ENCODE measurements at places on chromosomes 5 and 9. TPM values are rescaled to one million over a fixed set of nuclear protein-coding genes. Genes with fewer than 3 reads are reported as not detected.
A peak's percentile ranks its signal among the peaks of the same experiment; 100 is the strongest.

GRCh38 chr9:134459164-134459563, 132.9 kb downstream of the RXRA start:
- DNase-seq, result no peak

DNA sequence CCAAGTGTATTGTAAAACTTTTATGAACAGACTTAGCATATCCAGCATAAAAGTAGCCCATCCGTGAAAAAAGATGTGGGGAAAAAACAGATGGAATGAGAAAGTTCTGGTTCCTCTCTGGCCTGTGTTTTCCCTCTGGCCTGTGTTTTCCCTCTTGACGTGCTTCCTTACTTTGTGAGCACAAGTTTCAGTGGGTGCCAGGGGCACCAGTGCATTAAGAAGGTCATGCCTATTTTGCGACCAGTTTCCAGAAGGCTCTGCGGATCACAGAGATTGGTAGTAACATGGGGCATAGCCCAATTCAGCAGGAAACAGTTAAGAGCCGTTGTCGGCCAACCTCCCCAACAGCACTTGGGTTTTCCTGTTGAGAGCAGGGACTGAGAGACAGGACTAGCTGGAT, 43.7 kb downstream of the IQGAP2 start:
- no peak for DNase-seq

DNA sequence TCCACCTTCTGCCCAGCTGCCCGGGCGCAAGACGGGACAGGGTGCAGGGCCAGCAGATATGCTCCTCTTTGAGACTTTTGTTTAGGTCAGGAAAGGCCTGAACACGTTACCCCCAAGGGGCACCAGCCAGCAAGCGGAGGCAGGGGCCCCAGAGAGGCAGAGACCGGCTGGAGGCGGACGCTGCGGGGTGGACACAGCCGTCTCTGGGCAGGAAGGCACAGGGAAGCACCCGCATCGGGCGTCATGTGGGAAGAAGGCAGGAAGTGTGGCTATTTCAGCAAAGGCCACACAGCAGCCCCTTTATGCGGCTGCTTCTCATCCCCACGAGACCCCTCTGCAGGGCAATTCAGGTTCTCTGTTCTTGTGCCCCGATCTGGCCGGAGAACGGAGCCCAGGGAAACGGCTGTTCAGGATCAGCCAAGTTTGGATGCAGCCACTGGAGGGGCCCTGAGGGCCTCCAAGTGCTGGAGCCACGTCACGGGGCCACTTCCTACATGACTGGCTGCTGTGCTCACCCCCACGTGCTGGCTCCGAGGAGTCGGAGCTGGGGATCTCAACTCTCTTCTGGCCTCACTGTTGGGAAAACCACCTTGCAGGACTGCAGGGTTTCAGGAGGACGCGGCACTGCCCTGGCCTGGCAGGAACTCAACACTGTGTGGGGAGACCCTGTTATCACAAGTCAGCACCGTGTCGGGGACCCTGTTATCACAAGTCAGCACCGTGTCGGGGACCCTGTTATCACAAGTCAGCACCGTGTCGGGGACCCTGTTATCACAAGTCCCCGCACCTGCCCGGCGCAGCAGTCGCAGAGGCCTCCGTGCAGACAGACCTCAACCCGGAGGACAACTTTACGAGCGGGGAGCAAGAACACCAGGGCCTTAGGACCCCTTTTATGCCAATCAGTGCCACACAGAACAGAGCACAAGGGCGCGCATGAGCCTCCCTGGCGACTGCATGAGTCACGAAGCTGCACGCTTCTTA, 44.4 kb downstream of the SLC12A7 start:
- no peak for DNase-seq

- no peak for DNase-seq
Measured at GRCh38 chr5:97224112-97224750, 41.2 kb upstream of the RIOK2 start.

DNA sequence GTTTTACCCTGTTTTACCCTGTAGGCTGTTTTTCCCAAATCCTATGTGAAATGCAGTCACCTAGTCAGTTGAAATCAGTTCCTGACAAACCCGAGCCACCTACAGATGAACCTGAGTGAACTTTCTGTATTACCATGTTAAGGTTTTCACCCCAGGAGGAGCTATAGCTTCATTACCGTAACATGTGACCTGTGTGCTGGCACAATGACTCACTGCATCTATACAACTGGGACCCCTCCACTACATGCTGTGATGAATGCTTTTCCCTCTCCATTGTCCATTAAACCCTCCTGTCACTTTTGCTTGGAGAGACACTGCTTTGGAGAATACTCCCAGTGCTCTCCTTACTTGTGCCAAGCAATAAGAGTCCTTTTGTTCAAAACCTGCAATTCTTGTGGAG, 1974.8 kb downstream of the EFNA5 start:
- no peak for DNase-seq

GRCh38 chr9:76519075-76519835, 60.3 kb downstream of the GCNT1 start:
- no peak for DNase-seq

- DNase-seq, result no peak
Measured at GRCh38 chr5:80804332-80804731, 149.5 kb upstream of the DHFR start.

DNA sequence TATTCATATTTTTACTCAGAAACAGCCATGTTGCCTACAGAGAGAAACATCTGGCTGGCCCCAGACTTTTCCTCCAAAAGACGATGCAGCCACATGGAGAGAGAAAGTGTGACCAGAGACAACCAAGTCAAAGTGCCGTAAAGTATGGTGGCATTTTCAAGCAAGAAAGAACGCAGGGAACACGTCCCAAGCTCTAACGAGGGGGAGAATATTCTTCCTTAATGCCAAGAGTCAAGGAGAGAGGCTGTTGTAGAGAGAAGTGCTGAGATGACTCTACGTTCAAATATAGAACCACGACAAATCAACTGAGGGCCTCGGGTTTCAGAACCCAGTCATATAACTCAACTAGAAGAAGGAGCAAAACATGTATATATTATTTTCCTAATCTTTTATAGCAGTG, 55.9 kb downstream of the FNBP1 start:
- DNase-seq, result no peak

DNA sequence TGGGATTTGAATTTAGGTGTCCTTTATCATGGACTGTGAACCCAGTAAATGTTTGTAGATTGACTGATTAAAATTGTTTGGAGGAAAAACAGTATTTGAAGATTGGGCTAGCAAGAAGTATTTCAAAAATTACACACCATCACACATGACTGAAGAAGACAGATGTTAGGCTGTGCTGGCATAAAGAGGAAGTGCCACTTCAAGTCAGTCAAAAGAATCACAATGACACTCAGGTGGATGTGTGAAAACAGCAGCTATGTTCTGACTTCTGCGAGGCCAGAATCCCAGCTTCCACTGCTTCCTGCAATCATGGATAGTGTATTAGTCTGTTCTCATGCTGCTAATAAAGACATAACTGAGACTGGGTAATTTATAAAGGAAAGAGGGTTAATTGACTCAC, 393.3 kb downstream of the DMRT2 start:
- DNase-seq, result no peak

- DNase-seq, result no peak
Measured at GRCh38 chr9:93238953-93239925, 55.3 kb downstream of the WNK2 start.

GRCh38 chr5:150562832-150563231, 54.9 kb downstream of the NDST1 start:
- no peak for DNase-seq

DNA sequence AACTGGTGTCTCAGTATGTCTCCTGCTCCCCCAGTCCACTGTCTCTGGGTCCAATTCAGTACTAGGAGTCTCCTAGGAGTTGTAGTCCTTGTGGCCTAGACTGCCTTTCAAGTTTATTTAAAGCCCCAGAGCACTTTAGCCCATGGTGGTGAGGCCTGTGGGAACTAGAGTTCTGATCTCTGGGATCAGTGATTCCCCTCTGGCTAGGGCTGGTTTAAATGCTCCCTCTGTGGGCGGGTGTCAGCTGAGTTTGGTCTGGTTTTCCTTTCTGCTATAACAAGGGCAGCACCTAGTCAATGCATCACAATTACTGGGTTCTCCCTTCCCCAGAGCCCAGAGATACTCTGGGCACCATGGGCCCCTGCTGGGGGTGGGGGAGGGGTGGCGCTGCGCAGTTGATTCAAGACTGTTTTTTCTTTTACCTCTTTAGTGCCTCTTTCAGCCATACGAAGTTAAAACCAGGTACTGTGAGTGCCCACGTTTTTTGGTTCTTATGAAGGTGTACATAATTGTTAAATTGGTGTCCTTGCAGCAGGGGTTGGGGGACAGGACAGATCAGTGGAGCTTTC, 9.3 kb upstream of the SLC36A3 start:
- no peak for DNase-seq

- DNase-seq, result no peak
Measured at GRCh38 chr5:136192015-136192525, 892 bp downstream of the SMIM32 start.

GRCh38 chr9:18379073-18379811, 94.7 kb upstream of the ADAMTSL1 start:
- DNase-seq, result peak; percentile 82

DNA sequence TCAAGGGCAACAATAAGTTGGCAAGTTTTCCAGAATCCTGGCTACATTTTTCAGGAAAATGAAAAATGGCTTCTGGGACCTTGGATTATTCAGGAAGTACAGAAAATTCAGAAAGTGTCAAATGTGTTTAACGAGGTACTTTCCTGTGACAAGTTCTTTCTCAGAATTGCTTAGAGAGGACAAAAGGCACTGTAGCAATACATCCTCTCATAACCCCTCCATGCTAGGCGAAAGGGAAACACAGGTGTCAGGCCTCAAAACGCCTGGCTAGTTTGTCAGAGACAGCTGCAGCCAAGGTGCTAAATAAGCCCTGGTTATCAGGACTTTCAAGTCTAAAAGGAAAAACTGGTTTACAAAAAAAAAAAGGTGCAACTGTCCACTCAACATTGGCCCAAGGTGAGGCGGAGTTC, 115.2 kb downstream of the GNAQ start:
- no peak for DNase-seq

- no peak for DNase-seq
Measured at GRCh38 chr5:115840873-115841272, 492 bp downstream of the ATG12 start.

DNA sequence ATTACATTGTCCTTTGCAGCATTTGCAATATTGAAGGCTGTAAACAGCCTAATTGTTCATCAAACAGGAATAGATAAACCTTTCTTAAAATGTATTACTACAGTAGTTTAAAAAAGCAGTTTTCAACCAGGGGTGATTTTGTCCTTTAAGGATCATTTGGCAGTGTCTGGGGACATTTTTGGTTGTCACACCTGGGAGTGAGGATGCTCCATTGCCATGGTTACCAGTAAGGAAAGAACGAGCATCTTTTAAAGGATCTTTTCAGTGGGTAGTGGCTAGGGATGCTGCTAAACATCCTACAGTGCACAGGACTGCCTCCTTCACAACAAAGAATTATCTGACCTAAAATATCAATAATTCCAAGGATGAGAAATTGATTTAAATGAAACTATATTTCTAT, 596.3 kb downstream of the HINT1 start:
- DNase-seq, result no peak

DNA sequence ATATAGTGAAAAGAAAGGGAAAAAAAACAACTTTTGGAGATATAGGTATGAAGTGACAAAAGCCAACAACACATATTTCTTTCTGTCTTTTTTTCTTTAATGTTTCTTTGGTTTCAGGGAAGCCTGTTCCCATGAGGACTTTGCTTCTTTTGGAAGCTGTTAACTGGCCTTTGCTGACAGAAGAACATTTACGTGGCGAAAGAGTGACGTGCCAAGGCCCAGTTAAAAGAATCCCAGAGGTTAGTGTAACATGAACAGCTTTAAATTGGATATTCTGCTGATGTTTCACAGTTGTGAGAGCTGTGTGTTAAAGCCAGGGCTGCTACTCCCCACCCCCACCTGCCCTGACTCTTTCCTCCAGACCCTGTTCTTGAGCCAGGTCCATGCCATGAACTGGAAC, 275.9 kb downstream of the CRB2 start:
- DNase-seq, result no peak

GRCh38 chr5:114419959-114420358, 58.1 kb downstream of the KCNN2 start:
- DNase-seq, result peak; percentile 59

- DNase-seq, result no peak
Measured at GRCh38 chr5:89932771-89933181, 476.8 kb downstream of the CETN3 start.

- peak; percentile 13 for DNase-seq
Measured at GRCh38 chr9:123349691-123350480, 6.1 kb upstream of the CRB2 start.

GRCh38 chr5:73129143-73129542, 8.8 kb downstream of the TMEM171 start:
- DNase-seq, result no peak

DNA sequence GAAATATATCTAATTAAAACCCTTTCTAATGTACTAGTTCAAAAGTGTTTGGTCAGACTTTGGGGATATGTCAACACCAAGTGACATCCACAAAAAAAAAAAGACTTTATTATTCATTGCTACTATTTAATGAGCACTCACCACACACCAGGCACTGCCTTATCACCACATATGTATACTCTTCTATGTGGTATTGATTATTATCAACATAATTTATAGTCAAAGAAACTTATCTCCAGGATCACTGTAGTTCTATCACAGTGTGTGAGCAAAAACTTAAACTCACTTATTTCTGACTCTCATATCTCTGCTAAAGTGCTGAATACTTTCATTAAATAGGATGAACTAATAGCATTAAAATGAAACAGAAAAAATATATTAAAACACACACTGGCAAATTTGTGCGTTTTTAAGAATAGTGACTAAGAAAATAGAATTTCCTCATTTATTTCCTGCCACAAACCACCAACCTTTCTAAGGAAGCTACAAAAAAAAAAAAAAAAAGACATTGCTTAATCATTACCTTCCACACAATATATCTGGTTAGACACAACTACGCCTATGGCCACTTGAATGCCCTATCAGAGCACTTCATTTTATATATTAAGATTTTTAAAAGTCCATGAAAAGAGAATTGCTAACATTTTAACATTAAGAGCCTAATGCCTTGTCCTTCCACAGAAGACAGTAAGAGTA, 12.8 kb downstream of the SLCO4C1 start:
- no peak for DNase-seq

- DNase-seq, result no peak
Measured at GRCh38 chr5:5499442-5499841, 77.0 kb downstream of the ICE1 start.

Gene OTP
- not detected for polyA plus RNA-seq

Gene FCN1
- not detected for polyA plus RNA-seq

Gene GABRA1
- not detected for polyA plus RNA-seq

Gene TMEM250
- 8.8 TPM for polyA plus RNA-seq

Gene DRD1
- polyA plus RNA-seq, result 0.11 TPM

Gene IL5
- not detected for polyA plus RNA-seq

Gene SELENOP
- polyA plus RNA-seq, result 2.0 TPM

Gene MARCHF3
- polyA plus RNA-seq, result 6.7 TPM

Gene SLC36A3
- not detected for polyA plus RNA-seq

Gene KLF4
- polyA plus RNA-seq, result 3.1 TPM

Gene PCDHGA3
- polyA plus RNA-seq, result 1.2 TPM

Gene ZCCHC10
- polyA plus RNA-seq, result 27.7 TPM

Gene ZDHHC11B
- not detected for polyA plus RNA-seq

Gene CCNO
- polyA plus RNA-seq, result not detected

Gene DCTN3
- 97.6 TPM for polyA plus RNA-seq

All from AG04450 (cell line).